Ovary (tissue), 10 donors: ENCODE measurements at places on chromosomes 1 and 21.

DNA sequence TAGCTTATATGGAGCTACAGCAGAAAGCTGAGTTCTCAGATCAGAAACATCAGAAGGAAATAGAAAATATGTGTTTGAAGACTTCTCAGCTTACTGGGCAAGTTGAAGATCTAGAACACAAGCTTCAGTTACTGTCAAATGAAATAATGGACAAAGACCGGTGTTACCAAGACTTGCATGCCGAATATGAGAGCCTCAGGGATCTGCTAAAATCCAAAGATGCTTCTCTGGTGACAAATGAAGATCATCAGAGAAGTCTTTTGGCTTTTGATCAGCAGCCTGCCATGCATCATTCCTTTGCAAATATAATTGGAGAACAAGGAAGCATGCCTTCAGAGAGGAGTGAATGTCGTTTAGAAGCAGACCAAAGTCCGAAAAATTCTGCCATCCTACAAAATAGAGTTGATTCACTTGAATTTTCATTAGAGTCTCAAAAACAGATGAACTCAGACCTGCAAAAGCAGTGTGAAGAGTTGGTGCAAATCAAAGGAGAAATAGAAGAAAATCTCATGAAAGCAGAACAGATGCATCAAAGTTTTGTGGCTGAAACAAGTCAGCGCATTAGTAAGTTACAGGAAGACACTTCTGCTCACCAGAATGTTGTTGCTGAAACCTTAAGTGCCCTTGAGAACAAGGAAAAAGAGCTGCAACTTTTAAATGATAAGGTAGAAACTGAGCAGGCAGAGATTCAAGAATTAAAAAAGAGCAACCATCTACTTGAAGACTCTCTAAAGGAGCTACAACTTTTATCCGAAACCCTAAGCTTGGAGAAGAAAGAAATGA lies 37.6 kb downstream of the CENPF start:
- no peak for DNase-seq

- DNase-seq, result no peak
Measured at GRCh38 chr1:100261686-100262085, 4.3 kb upstream of the RTCA start.

DNA sequence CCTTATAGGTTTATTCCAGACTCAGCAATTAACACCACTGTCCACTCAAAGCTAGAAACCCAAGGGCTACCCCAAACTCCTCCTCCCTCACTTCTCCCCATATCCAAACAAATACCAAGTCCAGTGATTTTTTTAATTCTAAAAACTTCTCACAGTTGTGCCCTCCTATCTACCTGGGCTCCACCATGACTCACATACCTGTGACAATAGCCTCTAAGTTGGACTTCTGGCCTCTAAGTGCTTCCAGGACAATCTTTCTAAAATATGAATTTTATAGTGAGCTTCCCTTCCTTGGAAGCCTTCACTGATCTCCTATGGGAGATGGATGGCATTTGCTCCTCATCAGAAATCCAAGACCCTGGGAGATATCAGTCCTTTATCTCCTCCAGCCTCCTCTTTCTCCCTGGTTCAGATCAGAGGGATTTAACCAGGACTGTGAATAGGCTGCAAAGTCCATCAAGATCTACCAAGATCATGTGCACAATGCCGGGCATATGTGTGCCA lies 219.3 kb downstream of the TOMM20 start:
- no peak for DNase-seq

GRCh38 chr1:238811211-238811879 lies 575.0 kb upstream of the CHRM3 start:
- no peak for DNase-seq

- no peak for DNase-seq
Measured at GRCh38 chr21:16322454-16322853, 592.7 kb downstream of the USP25 start.
